ENCODE measurements at places on chromosomes 3 and 15.

DNA sequence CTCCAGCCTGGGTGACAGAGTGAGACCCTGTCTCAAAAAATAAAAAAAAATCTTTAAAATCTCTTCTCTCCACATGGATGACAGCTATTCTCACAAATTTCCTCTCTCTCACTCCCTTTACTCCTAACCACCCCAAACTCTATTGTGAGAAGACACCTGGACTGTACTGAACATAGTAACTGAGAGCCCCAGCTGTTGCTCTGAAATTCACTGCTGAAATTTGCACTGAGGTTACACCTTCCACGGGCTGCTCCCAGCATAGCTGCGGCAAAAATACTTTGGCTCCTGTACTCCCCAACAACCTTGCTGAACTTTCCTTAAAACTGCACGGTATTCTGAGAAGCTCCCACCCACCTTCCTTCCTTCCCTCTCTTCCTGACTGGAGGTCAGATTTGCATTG is 4.4 kb upstream of the PCCB start:
- DNase-seq = no peak

- no peak for DNase-seq
Observed at GRCh38 chr3:143484846-143485512, 363.3 kb downstream of the SLC9A9 start.

DNA sequence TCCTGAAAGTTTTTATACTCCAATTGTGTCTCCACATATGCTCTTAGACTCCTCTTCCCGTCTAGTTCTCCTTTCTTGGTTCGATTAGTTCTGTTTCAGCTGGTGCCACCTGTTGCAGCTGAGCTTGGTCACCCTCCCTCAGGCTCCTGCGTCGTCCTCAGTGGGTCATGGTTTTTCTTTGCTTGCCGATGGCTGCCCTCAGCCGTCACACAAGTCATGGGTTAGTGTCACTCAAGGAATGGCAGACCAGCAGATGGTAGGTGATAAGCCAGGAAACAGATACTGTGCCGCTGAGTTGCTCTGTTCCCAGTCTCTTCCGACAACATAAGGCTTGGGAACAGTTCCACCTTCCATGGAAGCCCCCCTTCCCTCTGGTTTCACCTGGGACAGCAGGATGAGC is 109.9 kb downstream of the IGF1R start:
- DNase-seq = no peak

DNA sequence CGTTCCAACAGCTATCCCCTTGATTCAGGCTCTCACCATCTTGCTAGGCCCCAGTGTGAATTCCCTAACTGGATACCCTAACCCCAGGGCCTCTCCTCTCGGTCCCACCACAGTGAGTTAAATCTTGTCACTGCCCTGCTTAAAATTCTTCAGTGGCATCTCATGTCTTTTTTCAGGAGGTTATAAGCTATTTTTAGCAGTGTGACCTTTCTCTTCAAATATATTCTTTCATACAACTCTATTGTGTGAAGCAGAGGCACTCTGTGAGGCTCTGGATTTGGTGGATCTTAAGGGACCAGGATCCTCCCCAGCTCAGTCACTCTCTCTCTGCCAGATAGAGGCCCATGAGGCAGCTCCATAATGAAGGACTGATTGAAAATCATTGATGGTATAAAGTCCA is 760.4 kb downstream of the NTRK3 start:
- DNase-seq = no peak

GRCh38 chr3:120498556-120499346 is 48.0 kb upstream of the FSTL1 start:
- DNase-seq = no peak

DNA sequence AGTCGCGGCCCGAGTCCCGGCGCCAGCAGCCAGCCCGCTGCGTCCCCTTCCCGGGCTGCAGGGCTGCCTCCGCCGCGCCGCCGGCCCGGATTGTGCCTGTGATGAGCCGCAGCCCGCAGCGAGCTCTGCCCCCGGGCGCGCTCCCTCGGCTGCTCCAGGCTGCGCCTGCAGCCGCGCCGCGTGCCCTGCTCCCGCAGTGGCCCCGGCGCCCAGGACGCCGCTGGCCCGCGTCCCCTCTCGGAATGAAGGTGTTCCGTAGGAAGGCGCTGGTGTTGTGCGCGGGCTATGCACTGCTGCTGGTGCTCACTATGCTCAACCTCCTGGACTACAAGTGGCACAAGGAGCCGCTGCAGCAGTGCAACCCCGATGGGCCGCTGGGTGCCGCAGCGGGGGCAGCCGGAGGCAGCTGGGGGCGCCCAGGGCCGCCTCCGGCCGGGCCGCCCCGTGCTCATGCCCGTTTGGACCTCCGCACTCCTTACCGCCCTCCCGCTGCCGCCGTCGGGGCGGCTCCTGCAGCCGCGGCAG is 1.2 kb downstream of the CHST2 start:
- DNase-seq = no peak

GRCh38 chr15:69224383-69224782 is 63.9 kb downstream of the GLCE start:
- DNase-seq = no peak

- DNase-seq = no peak
Observed at GRCh38 chr3:101038393-101038792, 45.2 kb upstream of the ABI3BP start.

GRCh38 chr3:124163689-124164088 is 171.8 kb upstream of the ROPN1 start:
- no peak for DNase-seq

DNA sequence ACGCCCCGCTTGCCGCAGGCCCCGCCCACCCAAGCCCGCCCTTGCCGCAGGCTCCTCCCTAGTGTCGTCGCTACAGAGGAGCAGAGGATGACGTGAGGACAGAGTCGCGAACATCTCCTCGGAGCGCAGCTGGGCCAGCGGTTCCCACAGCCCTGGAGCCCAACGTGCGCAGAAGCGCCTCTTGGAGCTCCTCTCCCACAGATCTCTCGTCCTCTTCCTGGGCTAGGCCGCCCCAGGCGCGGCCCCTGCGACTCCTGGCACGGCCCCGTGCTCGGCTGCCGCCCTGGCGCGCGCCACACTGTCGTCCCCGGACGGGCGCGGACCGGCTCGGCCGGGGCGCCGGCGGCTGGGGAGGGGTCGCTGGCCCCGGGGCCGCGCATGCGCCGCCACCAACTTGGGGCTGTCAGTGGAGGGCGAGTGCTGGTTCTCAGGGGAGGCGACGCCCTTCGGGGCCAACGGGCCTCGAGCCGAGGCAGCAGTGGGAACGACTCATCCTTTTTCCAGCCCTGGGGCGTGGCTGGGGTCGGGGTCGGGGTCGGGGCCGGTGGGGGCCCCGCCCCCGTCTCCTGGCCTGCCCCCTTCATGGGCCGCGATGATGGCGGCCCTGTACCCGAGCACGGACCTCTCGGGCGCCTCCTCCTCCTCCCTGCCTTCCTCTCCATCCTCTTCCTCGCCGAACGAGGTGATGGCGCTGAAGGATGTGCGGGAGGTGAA is at the start of gene TRPC1:
TSS of gene TRPC1 (plus strand) at position 67 of the 714 bp plus-strand sequence. CDS start at position 593, 526 bp downstream.
- peak; percentile 52 for DNase-seq

GRCh38 chr3:148540851-148541250 is 156.9 kb upstream of the AGTR1 start:
- DNase-seq = no peak

DNA sequence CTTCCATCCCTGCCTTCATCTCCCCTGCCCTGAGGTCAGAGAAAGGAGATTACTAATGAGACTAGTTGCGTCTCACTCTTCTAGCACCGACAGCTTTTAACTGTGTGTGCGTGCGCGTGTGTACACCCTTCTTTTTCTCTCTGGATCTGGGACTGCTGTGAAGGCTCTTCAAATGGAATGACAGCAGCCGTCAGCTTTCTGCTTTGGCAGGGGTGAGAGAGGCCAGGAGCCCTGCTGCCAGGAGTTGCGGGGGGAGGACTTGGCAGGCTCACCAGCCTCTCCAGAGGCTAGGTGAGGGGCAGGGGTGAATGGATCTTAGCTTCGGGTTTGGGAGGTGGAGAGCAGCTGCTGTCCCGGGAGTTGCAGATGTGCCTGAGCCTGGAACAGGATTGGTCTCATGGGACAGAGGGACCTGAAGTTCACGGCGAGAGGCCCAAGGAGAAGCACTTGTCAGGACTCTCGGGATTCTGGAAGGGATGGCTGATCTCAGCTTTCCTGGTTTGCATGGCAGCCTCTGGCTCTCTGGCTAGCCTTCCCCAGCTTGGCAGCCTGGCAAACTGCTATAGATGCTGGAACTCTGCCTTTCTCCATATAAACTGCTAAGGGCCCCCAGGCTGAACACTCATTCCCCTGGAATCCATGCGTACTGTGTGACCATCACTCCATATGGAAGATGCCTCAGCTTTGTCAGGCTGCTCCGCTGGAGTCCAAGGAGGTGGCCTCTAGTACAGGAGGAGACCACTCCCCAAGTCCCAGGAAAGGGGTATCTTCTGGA is 16.6 kb downstream of the TEX264 start:
- DNase-seq = no peak

DNA sequence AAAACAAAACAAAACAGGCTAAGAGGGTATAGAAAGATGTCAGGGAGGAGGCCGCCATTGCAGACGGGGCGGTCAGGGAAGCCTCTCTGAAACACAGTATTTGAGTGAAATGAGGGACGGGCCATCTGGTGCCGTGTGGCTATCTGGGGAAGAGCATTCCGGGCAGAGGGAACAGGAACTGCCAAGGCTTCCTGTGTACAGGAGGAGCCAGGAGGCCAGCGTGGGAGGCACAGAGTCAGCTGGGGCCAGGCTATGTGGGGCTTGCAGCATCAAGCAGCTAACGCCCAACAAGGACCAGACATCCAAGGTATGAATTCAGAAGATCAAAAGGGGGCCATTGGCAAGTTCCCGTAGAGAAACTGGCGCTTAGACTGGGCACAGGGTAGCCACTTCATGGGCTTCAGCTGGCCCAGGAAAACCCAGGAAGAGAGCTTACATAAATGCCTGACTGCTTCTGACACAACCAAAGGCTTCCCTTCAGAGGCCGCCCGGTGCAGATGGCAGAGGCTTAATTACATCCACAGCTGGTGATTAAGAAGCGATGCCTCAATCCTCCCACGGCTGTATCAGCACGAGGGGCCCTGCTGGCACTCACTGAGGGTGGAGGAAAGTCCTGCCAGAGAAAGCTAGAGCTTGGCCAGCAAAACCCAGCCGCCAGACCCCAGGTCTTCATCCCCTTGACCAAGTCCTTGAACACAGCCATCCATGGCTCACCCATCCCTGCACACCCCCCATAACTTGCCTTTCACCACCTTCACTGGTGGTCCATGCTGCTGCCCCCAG is 144.9 kb downstream of the MEGF11 start:
- no peak for DNase-seq

- no peak for DNase-seq
Observed at GRCh38 chr3:39065197-39065596, 13.4 kb downstream of the WDR48 start.

GRCh38 chr3:39284457-39284881 is 4.6 kb upstream of the CX3CR1 start:
- no peak for DNase-seq

GRCh38 chr15:89002281-89002761 is 85.9 kb upstream of the ABHD2 start:
- no peak for DNase-seq

DNA sequence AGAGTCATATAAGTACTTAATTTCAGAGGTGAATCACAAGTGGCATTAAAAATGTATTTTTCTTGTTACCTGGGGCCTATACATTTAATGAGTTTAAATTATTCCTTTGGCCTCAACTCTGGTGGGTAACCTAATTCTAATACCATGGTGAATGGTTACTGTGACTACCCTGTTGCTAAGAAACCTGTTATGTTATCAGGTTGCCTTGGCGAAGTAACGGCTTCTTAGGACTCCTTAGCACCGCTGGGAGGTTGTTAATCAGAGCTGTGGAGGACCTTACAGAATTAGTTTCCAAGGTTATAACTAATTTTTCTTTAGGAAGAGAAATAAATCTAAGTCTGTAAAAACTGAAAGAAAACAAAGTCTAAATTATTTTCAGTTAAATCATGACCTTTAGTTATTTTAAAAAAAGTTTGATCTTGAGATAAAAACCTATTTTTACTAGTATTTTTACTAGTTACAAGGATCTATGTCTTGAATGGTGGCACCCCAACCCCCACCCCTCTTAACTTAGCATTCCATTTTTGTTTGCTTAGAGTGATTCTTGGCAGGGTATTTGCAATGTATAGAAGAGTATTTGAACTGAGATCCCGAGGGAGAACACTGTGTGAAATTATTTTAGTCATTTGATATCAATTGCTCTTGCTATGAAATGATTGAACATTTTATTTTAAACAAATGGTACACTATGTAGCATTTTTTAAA is 155.5 kb downstream of the FNDC3B start:
- DNase-seq = no peak

DNA sequence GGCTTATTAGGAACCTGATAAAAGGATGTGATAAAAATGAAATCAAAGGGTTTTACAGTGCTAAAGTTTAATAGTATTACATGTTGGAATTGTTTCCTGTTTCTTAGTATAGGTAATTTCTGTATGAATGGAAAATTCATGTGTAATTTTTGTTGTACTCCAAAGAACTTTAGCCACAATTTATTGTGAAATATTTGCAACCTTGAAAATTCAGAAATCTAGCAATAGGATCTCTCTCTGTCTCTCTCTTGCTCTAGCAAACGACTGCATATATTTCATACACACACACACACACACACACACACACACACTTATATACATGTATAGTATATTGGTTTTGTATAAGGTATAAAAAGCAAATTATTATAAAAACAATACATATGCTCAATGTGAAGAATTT is 59.6 kb downstream of the PIAS1 start:
- DNase-seq = no peak

GRCh38 chr15:23372284-23372683 is 17.7 kb downstream of the GOLGA8S start:
- no peak for DNase-seq

DNA sequence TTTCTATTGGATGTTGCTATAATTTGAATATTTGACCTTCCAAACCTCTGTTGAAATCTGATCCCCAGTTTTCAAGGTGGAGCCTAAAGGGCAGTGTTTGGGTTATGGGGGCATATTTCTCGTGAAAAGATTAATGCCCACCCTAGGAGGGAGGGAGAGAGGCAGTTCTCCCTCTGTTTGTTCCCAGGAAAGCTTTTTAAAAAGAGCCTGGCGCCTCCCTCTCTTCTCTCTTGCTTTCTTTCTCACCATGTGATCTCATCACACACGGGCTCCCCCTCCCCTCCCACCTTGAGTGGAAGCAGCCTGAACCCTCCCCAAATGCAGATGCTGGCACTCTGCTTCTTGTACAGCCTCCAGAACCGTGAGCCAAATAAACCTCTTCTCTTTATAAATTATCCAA is 12.4 kb upstream of the GABRA5 start:
- no peak for DNase-seq

GRCh38 chr3:22231061-22231460 is 480.1 kb upstream of the ZNF385D start:
- DNase-seq = no peak

GRCh38 chr15:60363087-60363549 is 34.7 kb downstream of the ANXA2 start:
- no peak for DNase-seq

- DNase-seq = no peak
Observed at GRCh38 chr3:66797889-66798560, 200.1 kb upstream of the KBTBD8 start.

DNA sequence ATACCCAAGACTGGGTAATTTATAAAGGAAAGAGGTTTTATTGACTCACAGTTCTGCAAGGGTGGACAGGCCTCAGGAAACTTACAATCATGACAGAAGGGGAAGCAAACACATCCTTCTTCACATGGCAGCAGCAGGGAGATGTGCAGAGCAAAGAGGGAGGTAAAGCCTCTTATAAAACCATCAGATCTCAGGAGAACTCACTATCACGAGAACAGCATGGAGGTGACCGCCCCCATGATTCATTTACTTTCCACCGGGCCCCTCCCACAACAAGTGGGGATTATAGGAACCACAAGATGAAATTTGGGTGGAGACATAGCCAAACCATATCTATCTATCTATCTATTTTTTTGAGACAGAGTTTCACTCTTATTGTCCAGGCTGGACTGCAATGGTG is 5.4 kb downstream of the GDPGP1 start:
- DNase-seq = no peak
